ENCODE measurements at places on chromosomes 12 and 14.

DNA sequence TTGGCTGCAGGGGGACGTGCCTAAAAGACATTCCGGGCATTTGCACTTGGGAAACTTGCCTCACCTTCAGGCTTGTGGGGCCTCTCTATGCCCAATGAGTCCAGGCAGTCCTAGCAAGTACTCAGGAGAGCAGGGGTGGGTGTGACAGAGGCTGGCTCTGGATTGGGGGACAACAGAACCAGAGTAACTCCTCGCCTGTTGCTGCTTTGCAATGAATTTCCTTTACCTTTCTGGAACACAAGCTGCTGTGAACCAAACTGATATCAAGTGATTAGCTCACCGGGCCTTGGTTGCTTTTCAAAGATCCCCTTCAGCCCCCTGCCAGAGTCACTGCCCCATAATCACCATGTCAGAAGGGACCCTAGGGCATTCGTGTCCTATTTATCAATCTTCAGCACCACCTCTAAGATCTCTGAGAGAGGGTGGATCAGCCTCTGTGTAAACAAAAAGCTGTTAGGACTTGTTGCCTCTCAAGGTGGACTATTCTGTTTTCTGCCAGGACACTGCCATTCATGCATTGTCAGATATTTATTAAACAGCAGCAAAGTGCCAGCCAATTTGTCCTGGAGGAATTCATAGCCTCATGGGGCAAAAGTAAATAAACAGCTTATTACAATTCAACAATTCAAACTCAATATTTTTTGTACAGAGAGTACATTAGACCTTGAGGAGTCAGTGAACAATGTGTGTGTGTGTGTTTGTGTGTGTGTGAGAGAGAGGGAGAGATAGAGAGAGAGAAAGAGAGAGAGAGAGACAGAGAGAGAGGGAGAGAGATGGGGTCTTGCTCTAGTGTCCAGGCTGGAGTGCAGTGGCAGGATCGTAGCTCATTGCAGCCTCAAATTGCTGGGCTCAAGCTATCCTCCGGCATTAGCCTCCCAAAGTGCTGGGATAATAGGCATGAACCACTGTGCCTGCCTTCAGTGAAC is 11.3 kb downstream of the NFATC4 start:
- DNase-seq, result no peak

DNA sequence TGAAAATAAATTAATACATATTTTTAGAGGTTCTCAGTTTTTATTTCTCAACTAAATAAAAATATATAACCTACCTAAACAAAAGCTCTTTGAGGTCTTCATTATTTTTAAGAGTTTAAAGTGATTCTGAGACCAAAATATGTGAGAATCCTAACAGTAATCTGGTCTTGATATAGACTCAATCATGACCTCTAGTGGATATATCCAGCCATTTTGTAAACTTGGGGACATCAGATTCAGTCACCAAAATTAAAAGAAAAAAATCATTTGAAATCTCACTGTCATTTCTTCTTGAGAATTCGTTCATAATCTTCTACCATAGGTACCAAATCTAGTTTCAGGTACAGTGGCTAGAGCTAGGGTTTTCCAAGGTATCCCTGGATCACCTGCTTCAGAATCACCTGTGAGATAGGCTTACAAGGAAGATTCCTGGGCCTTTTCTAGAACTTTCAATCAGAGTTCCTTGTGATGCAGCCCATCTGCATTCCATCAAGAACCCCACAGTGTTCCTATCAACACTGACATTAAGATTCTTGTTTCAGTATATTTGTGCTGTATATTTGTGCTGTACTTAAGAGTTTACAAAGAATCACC is 214.9 kb downstream of the ADAMTS20 start:
- DNase-seq, result peak; percentile 40

- no peak for DNase-seq
Observed at GRCh38 chr12:105613887-105614286, 283.4 kb downstream of the C12orf75 start.

DNA sequence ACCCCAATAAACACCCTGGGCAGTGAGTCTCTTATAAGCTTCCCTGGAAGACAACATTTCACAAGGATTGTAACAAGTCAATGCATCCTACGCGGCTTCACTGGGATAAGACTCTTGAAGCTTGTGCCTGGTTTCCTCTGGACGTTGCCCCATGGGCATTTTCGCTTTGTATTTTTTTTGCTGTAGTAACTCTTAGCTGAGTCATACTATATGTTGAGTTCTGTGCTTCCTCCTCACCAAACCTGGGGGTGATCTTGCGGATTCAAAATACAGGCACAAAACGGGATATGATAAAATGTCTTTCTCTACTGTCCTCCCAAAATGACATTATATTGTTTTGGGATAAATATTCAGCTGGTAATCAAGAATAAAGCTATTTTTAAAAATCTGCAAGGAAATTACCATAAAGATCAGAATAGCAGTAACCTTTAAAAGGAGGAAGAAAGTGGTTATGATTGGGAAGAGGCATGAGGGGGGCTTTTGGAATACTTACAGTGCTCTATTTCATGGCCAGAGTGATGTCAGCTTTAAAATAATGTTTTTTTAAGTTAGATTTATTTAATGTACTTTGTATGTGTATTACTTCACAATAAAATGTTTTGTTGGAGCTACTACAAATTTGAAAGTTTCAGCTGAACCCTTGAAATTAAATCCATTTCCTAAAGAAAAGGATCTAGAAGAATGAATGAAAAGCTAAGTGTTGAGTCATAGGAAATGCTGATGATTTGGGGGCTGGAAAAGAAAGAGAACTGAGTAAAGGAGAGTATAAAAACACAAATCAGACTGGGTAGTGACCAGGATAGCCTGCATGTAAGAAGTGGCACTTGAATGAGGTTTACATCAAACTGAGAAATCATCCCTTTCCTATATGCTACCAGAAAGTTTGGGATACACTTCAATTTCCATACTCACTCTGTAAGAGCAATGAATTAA is 14.7 kb downstream of the BTBD7 start:
- no peak for DNase-seq
